ENCODE measurements at places on chromosomes 3 and 15. TPM values are rescaled to one million over a fixed set of nuclear protein-coding genes. Genes with fewer than 3 reads are reported as not detected.

The KNL1 gene
- total RNA-seq, result 71.7 TPM

GRCh38 chr3:5448246-5448645, 260.7 kb downstream of the EDEM1 start:
- no peak for DNase-seq

DNA sequence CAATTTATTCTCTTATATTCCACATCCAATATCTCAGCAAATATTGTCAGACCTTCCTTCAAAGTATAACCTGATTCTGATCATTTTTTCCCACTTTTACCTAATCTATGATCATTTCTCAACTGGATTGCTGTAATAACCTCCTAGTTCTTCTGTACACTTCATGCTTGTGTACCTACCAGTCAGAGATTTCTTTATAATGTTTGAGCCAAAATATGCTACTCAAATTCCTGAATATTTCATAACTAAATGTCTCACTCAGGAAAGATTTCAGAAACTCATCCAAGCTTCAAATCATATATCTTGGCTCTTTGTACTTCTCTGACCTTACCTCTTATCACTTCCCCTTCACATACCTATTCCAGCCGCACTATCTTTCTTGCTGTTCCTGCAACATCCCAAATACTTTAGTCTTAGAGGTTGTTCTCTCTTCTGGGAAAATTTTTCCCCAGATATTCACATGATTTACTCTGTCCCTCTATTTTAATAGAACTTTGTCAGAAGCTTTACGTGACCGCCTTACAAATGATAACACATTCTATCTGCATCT, 20.0 kb downstream of the BCHE start:
- DNase-seq, result no peak

- DNase-seq, result no peak
Observed at GRCh38 chr3:16377196-16377595, 112.2 kb downstream of the OXNAD1 start.
